Stimulated activated CD4-positive, alpha-beta T cell treated with anti-CD3 and anti-CD28 coated beads, Interleukin-1b, Interleukin-23, amount 100 ng/mL, for 1 hour (primary cell): ENCODE measurements at places on chromosomes 6 and 20.

- DNase-seq: no peak
Measured at GRCh38 chr6:153702671-153703070, 336.4 kb upstream of the OPRM1 start.

- DNase-seq: no peak
Measured at GRCh38 chr6:84027340-84028181, 6.0 kb upstream of the MRAP2 start.

- no peak for DNase-seq
Measured at GRCh38 chr6:136412410-136412809, 122.8 kb upstream of the BCLAF1 start.

- DNase-seq: no peak
Measured at GRCh38 chr6:136011475-136011874, 160.0 kb downstream of the PDE7B start.

DNA sequence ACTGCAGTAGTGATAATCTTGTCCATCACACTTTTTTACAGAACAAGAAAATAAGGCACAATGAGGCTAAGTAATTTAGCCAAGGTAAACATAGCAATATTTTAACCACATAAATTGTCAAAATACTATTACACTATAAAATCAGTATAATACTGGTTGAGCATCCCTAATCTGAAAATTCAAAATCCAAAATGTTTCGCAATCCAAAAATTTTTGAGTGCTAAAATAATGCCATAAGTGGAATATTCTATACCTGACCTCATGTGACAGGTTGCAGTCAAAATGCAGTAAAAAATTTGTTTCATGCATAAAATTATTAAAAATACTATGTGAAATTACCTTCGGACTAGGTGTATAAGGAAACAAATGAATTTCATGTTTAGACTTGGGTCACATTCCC, 101.5 kb downstream of the PDSS2 start:
- DNase-seq: no peak

- no peak for DNase-seq
Measured at GRCh38 chr6:156687789-156688619, 89.2 kb upstream of the ARID1B start.

DNA sequence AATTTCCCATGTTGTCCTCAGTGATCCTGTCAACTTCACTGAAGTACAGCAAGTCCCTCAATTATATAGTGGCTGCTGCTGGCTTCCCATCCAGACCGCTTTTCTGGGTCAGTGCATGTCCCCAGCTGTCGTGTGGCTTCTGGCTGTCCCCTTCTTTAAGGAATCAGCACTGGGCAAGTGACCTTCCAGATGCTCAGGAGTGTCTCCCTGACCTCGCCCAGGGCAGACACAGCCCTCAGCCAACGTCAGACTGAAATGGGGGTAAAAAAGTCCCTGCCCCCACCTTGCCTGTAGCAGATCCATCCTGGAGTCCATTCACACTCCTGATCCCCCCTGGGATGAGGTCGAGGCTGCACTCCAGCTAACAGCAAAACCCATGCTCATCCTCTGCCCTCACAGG, 23.7 kb downstream of the OVOL2 start:
- no peak for DNase-seq

GRCh38 chr6:4466769-4467480, 309.3 kb upstream of the CDYL start:
- DNase-seq: no peak

GRCh38 chr20:59291740-59292383, 8.5 kb upstream of the EDN3 start:
- no peak for DNase-seq

DNA sequence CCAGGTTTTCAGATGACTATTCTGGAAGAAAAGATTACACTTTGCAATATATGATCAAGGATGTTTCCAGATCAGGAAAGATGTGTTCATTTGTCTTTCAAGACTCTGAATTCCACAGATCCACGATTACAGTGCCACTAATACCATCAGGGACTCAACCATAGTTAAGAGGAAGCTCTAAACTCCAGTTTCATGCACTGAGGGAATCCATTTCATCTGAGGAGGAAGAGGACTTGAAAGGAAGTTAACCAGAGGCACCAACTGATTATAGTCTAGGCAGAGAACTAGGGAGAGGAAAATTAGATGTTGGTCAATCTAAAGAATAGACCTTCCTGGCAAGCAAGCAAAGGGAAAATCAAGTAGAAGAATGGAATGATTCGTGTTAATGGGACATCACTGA, 218.3 kb upstream of the PRDM1 start:
- DNase-seq: no peak

DNA sequence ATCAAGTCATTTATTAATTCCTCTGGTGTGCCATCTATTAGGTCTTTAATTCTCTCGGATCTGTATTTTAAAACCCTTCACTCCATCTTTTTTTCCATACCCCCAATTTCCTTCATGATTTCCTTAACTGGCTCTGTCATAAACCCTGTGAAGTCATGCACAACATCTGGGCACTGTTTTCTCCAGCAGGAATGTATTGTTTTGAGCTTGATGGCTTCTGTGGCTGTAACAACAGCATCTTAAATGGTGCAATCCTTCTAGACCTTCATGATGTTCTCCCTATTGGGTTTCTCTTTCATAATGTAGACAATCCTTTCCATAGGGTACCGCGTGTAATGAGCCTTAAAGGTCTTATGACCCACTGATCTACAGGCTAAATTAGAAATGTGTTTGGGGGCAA, 29.0 kb downstream of the CDK19 start:
- no peak for DNase-seq

DNA sequence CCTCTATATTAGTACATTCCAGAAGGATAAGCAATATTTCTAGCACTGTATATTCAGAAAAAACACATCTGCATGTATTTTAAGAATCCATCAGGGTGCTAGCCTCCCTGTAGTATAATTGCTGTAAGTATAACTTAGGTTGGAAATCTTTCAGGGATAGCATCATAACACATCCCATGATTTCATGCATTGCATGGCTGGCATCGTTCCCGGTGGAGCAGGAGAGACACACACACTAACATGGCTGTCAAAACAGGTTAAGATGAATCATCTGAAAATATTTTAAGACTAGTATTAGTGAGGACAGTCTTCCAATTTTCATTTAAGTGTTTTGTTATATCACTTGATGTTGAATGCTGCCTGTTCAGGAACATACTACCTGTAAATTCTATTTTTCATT, 32.1 kb upstream of the CENPW start:
- DNase-seq: no peak

DNA sequence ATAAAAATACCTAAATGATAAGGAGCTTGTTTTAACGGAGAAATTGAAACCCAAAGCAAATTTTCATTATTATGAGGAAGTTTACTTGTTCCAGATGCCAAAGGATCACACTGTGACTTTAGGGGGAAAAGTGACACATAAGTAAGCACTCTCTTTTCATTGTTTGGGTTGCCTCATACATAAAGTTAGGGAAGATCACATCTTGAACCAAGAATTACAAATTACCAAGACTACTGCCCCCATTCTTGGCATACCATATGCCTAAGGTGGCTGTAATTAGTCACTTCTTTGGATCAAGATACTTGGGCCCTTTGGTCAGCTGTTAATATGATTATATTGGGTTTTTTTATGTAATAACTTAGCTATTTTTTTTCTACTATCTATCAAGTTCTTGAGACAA, 269.0 kb downstream of the COL12A1 start:
- no peak for DNase-seq

DNA sequence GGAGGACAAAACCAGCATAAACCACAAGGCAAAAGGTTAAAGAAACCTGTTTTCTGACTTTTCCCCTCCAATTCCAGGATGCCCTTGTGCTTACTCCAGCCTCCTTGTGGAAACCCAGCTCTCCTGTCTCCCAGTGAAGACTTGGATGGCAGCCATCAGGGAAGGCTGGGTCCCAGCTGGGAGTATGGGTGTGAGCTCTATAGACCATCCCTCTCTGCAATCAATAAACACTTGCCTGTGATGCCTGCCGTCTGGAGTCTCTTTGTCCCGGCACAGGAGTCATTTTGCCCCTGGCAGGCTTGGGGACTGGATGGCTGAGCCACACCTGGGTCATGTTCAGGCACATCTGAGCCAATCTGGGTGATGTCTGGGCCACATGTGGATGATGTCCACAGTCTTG, 26.6 kb downstream of the BPIFB1 start:
- no peak for DNase-seq

DNA sequence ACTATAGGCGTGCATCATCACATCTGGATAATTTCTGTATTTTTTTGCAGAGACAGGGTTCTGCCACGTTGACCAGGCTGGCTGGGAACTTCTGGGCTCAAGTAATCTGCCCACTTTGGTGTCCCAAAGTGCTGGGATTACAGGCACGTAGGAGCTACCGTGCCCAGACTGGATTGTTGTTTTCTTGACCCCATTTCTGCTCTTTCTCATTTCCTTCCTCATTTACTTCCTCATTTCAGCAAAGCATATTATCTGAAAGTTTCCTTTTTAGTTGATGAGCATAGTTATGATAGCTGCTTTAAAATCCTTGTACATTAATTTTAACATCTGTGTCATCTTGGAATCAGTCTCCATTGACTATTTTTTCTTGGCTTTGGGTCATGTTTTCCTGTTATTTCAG, 301.0 kb upstream of the RUNX2 start:
- no peak for DNase-seq

DNA sequence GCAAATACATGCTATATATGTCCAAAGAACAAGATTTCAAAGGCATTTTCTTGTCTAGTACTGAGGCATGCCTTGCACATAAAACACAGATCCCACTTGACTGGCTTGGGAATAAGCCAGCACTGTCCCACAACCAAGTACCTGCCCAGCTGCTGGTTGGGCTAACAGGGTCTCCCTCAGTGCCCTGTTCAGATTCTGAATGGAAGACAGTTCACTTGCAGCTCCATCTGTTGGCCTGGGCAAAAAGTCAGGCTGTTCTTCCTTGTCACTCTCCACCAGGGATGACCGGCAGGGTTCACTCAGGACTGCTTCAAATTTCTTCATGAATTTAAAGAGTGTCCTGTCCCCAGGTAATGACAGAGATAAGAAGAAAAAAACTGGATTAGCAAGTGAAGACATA, 44.4 kb upstream of the LYRM2 start:
- no peak for DNase-seq

GRCh38 chr6:76275746-76276145, 203.3 kb upstream of the IMPG1 start:
- no peak for DNase-seq

DNA sequence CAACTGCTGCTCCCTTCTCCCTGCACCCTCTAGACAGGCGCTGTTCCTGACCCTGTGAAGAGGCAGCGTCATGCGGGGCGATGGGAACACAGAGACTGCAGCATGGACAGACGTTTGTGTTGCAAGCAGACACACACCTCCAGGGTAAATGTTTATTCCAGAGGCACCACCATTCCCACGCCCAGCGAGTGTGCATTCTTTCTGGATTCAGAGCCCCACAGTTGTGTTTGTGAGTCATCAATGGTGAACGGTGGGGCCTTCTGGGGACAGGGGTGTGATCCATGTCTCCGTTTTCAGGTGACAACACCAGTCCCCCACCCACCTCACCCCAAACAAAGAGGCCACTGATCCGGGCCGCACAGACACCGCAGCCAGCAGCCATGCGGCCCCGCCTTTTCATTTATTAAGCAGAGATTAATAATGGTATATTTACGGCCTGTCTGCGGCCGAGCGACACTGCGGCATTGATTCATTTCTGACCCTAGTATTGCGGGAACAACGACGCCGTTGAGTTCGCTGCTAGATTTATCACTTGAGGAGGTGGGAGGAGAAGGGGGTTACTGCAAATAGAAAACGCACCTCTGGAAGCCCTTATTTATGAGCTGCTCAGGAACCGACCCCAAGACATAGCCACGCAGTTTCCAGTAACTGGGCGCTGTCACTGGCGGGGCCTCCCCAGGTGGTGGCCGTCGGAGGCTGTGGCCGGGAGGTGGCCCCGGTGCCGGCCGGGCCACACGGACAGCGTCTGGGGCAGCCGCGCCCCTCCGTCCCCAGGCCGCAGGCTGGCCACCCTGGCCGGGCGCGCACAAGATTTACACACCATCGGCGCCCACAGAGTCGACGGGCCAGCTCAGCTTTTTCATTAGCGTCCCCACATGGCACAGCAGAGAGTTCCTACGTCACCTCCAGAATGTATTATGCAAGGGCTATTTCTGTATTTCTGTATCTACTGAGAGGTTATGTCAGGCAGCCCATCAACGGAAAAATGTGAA, 367.6 kb downstream of the THBS2 start:
- no peak for DNase-seq

GRCh38 chr6:27053738-27054137, 193.8 kb upstream of the PRSS16 start:
- DNase-seq: no peak

- DNase-seq: no peak
Measured at GRCh38 chr20:12941025-12941424, 67.7 kb upstream of the SPTLC3 start.

DNA sequence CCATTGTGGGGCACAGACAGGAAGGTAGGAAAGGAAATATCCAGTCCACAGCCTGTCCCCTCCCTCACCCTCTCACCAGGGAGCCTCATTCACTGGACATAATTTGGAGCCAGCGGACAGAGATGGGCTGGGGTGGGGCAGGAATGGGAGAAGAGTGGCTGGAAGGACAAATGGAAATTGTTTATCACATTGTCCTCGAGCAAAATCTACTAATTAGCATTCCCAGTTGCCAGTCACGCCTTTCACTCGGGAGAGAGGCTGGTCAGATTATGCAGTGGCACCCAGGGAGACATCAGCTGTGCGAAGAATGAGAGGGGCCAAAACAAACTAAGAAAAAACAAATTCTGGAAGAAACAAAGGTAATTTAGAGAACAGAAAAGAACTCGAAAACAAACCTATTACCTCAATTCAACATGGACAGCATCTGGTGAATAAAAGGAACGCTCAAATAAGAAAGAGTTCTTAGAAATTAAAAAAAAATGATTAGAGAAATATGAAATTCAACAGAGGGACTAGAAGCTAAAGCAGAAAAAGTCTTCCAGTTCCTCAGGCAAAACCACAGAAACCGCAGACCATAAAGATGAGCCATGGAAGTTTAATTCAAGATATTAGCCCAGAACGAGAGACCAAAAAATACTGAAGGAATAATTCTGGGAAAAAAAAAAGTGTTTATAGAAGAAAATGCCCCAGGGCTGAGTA, 108.5 kb upstream of the RALGAPA2 start:
- no peak for DNase-seq

DNA sequence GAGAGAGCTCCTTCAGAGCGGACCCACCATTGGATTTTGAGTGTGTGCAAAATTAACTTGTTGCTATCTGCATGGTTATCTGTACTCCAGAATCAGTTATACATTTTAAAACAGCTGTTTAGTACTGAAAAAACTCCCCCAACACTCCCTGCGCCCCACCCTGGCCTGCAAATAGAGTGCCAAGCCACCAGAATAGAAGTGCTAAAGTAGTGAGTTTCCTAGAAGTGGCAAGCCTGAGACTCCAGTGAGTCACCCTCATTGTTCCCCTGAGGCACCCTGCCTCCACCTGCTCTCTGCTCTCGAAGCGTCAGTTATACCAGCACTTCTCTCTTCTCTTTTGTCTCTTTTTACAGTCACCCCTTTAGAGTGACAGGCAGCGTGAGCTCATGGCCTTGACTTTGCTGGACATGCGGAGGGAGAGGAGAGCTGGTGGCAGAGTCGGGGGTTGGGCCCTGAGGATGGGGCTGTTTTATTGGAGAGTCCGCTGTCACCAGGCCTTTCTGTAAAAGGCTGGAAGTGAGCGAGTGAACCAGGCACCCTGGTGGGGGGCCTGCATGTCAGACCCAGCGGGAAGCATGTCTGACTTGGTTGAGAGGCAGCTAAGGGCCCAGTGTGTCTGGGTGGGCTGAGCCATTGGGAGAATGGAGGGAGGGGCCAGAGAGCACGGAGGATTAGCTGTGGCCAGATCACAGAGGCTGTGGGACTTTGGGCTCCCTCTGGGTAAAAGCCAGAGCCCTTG, 10.4 kb downstream of the IGF2R start:
- DNase-seq: no peak
